Activated CD8-positive, alpha-beta T cell treated with anti-CD3 and anti-CD28 coated beads for 36 hours (primary cell): ENCODE measurements at places on chromosomes 2 and 18.
A peak's percentile ranks its signal among the peaks of the same experiment; 100 is the strongest.

- H3K4me3 ChIP-seq: no peak overlapping the region
- peaks cover 11% of the 10 kb centered on the region for H3K36me3 ChIP-seq
- no peaks in the 10 kb centered on the region for H3K27me3 ChIP-seq
- no peak for DNase-seq
These were observed 59.5 kb downstream of the SLC66A3 start for GRCh38 chr2:11214770-11215169.

DNA sequence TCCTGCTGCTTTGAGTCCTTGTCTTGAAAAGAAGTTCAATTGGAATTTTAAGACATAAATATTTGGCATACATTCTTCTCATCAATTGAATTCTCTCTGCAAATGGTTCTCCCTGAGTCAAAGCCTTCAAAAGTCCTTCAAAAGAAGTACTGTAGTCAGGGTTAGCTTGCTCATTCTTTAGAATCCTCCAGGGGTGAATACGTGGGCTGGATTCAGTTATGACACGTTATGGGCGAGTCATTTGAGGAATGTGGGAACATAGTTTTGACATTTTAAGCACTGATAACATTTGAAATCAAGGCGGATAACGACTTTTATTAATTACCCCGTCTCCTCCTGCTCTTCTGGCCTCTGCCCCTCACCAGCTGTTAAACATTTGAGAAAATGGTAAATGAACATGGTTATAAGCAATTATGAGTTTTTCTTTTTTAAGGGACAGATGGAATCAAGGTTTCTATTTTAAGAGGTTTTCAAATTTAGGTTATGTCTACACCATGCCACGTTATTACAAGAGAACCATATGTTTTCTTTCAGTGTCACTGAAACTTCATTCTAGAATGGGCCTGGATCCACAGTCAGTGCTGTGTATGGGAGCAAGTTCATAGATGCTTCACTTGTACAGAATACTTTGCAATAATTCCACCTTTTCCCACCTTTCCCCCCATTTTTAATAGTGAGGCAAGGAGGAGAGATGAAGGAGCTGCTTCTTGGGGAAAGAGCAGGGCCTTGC lies 273.1 kb downstream of the TSN start:
- no peaks in the 10 kb centered on the region for H3K36me3 ChIP-seq
- no peak overlapping the region for H3K4me3 ChIP-seq

DNA sequence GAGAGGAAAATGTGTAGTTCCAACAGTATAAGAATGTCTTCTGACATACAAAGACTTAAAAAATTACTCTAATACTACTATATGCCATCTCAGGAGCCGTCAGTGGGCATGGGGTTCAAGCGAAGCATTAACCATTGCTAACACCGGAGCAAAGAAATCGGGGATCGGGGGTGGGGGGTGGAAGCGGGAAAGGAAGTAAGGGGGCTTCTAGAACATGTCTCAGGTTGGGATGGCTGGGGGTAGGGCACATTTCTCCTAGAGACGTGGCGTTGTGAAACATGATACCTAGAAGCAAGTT lies 702 bp downstream of the LMAN1 start:
- H3K27me3 ChIP-seq: no peaks in the 10 kb centered on the region
- peaks cover 34% of the 10 kb centered on the region for H3K36me3 ChIP-seq
- H3K27ac ChIP-seq: peak overlapping the region; percentile 91
- H3K4me3 ChIP-seq: peak overlapping the region; percentile 87

- no peaks in the 10 kb centered on the region for H3K4me1 ChIP-seq
- no peak overlapping the region for H3K27ac ChIP-seq
- no peak overlapping the region for H3K4me3 ChIP-seq
- H3K27me3 ChIP-seq: peaks cover 4% of the 10 kb centered on the region
These were observed 119.3 kb upstream of the SIX2 start for GRCh38 chr2:45128580-45128997.

- H3K36me3 ChIP-seq: peaks cover 28% of the 10 kb centered on the region
- peak; percentile 39 for DNase-seq
- peak overlapping the region; percentile 97 for H3K4me3 ChIP-seq
- H3K27me3 ChIP-seq: no peaks in the 10 kb centered on the region
- H3K27ac ChIP-seq: peak overlapping the region; percentile 99
These were observed 686 bp downstream of the UBXN4 start for GRCh38 chr2:135742325-135742757.

- no peak overlapping the region for H3K4me3 ChIP-seq
- DNase-seq: no peak
- no peaks in the 10 kb centered on the region for H3K36me3 ChIP-seq
- H3K4me1 ChIP-seq: peaks cover 2% of the 10 kb centered on the region
- no peak overlapping the region for H3K27ac ChIP-seq
- peaks cover 30% of the 10 kb centered on the region for H3K27me3 ChIP-seq
These were observed 293.5 kb downstream of the TRIB2 start for GRCh38 chr2:13010283-13010682.

- peaks cover 11% of the 10 kb centered on the region for H3K4me1 ChIP-seq
- no peaks in the 10 kb centered on the region for H3K27me3 ChIP-seq
- DNase-seq: no peak
- no peak overlapping the region for H3K27ac ChIP-seq
- H3K36me3 ChIP-seq: peaks cover 16% of the 10 kb centered on the region
These were observed 213.4 kb downstream of the STK39 start for GRCh38 chr2:168033966-168034365.

GRCh38 chr2:204329016-204329415 lies 216.3 kb upstream of the PARD3B start:
- peaks cover 2% of the 10 kb centered on the region for H3K4me1 ChIP-seq
- no peak overlapping the region for H3K4me3 ChIP-seq

- peak; percentile 33 for DNase-seq
- peak overlapping the region; percentile 68 for H3K27ac ChIP-seq
- H3K36me3 ChIP-seq: peaks cover 56% of the 10 kb centered on the region
- no peak overlapping the region for H3K4me3 ChIP-seq
- H3K27me3 ChIP-seq: no peaks in the 10 kb centered on the region
These were observed 18.8 kb downstream of the COX7A2L start for GRCh38 chr2:42342061-42342794.

GRCh38 chr18:58947136-58947732 lies 82.6 kb downstream of the ZNF532 start:
- no peak for DNase-seq
- H3K27ac ChIP-seq: no peak overlapping the region
- no peaks in the 10 kb centered on the region for H3K36me3 ChIP-seq
- no peak overlapping the region for H3K4me3 ChIP-seq

DNA sequence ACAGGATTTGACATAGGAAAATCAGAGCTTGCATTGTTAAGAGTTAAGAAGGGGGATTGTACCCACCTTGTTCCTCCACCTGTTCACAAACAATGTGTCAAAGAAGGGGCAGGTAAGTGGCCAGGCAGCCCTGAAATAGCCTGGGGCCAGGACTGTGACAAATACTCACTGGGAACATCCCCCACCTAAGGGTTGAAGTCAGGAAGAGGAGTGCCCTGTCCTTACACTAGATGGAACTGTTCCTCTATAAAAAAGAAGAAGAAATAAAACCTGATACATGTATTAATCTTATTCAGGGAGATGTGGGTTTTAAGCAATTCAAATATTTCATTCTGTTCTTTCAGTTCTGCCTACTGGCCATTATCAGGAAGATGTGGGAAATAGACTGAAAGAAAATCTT lies 41.9 kb downstream of the TACR1 start:
- no peak for DNase-seq
- H3K4me3 ChIP-seq: no peak overlapping the region
- no peak overlapping the region for H3K27ac ChIP-seq
- H3K36me3 ChIP-seq: no peaks in the 10 kb centered on the region
- no peaks in the 10 kb centered on the region for H3K4me1 ChIP-seq

- peaks cover 21% of the 10 kb centered on the region for H3K27me3 ChIP-seq
- peak overlapping the region; percentile 82 for H3K27ac ChIP-seq
- H3K4me3 ChIP-seq: no peak overlapping the region
- DNase-seq: peak; percentile 93
These were observed 144.2 kb upstream of the HDAC4 start for GRCh38 chr2:239544918-239545465.

DNA sequence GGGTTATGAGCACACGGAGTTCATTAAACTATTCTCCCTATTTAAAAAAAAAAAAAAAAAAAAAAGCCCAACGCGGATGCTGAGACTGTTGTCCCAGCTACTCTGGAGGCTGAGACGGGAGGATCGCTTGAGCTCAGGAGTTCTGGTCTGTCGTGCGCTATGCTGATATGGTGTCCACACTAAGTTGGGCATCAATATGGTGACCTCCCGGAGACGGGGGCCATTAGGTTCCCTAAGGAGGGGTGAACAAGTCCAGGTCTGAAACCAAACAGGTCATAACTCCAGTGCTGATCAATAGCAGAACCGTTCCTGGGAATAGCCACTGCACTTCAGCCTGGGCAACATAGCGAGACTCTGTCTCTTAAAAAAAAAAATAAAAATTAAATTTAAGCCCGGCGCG lies 12.9 kb upstream of the ANKRD53 start:
- H3K27ac ChIP-seq: no peak overlapping the region
- peak overlapping the region; percentile 77 for H3K4me3 ChIP-seq
- no peak for DNase-seq
- H3K27me3 ChIP-seq: peaks cover 21% of the 10 kb centered on the region
- H3K4me1 ChIP-seq: peaks cover 3% of the 10 kb centered on the region

GRCh38 chr2:4408321-4408720 lies 704.9 kb downstream of the DCDC2C start:
- no peaks in the 10 kb centered on the region for H3K4me1 ChIP-seq
- H3K36me3 ChIP-seq: no peaks in the 10 kb centered on the region
- no peak overlapping the region for H3K4me3 ChIP-seq
- no peaks in the 10 kb centered on the region for H3K27me3 ChIP-seq

GRCh38 chr2:136178941-136179601 lies 61.1 kb upstream of the CXCR4 start:
- no peak overlapping the region for H3K27ac ChIP-seq
- H3K27me3 ChIP-seq: no peaks in the 10 kb centered on the region
- H3K4me1 ChIP-seq: peaks cover 11% of the 10 kb centered on the region
- no peak for DNase-seq

DNA sequence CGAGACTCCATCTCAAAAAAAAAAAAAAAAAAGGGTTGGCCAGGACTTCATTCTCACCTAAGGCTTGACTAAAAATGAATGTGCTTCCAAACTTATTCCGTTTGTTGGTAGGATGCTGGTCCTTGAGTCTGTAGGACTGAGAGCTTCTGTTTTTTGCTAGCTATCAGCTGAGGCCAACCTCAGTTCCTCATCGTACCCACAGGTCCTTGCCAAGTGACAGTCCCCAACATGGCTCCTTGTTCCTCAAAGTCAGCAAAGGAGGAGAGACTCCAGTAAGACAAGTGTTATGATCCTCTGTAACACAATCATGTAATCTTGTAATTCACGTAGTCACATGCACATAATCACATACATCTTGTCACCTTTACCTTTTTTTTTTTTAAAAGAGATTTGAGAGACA lies 37.0 kb downstream of the HAUS1 start:
- no peak overlapping the region for H3K27ac ChIP-seq
- H3K4me1 ChIP-seq: no peaks in the 10 kb centered on the region
- DNase-seq: no peak
- no peaks in the 10 kb centered on the region for H3K27me3 ChIP-seq

GRCh38 chr2:221518201-221518934 lies 53.7 kb downstream of the EPHA4 start:
- H3K4me3 ChIP-seq: no peak overlapping the region
- H3K4me1 ChIP-seq: peaks cover 25% of the 10 kb centered on the region
- H3K27ac ChIP-seq: no peak overlapping the region
- H3K36me3 ChIP-seq: no peaks in the 10 kb centered on the region

DNA sequence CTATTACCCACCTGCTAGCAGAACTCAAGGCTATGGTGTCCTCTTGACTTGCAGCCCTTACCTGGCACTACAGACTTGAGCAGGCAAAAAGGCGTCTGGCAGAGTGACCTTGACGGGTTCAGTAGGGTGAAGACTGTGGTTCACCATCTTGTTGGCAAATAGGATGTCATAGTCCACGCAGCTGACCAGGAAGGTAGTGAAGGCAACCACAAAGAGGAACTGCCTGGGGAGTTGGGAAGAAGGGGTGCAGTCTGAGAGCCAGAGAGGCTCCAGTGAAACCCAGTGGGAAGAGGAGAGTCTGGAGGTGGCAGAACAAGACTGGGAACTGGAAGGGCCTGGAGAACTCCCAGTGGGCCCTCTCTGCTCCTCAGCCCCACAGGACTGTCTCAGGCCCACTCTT lies 4.1 kb downstream of the ATG9A start:
- H3K27me3 ChIP-seq: no peaks in the 10 kb centered on the region
- H3K36me3 ChIP-seq: peaks cover 61% of the 10 kb centered on the region
- no peak for DNase-seq

DNA sequence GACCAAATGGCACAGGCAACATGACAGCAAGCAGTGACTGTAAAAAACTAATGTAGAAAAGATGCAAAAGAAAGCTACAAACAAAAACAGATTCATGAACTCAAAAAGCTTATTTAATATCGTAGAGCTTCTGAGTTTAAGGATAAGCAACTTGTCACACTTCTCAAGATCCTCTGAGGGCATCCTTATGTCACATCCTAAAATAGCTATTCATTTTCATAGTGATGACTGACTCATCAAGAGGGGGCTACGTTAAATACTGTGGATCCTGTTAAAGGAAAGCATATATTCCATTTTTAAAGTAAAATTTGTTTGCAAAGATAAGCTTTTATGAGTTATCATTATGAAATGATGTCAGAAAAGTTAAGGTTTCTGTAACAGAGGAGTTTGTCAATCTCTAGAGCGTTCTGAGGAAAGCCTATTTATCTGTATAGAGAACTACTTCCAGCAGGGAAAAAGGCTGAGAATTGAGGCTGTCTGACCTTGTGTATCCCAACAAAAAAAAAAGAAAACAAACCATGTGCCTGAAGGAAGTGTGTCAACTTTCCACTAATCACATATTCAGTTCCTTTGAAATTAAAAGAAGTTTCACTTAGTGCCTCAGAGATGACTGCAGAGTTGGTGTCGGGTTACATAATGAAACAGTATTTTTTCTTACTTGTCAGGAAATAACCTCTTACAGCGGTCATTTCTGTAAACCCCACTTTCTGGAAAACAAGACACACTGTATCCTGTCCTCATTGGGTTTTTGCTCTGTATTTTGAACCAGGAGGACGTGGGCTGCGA lies 115.5 kb downstream of the ESCO1 start:
- DNase-seq: no peak
- H3K27me3 ChIP-seq: no peaks in the 10 kb centered on the region
- no peak overlapping the region for H3K27ac ChIP-seq
- H3K4me3 ChIP-seq: no peak overlapping the region
- no peaks in the 10 kb centered on the region for H3K36me3 ChIP-seq

GRCh38 chr2:62334440-62335058 lies 138.6 kb downstream of the B3GNT2 start:
- no peak overlapping the region for H3K27ac ChIP-seq
- no peaks in the 10 kb centered on the region for H3K27me3 ChIP-seq
- DNase-seq: no peak
- H3K4me3 ChIP-seq: no peak overlapping the region
- no peaks in the 10 kb centered on the region for H3K36me3 ChIP-seq

- no peaks in the 10 kb centered on the region for H3K36me3 ChIP-seq
- no peaks in the 10 kb centered on the region for H3K4me1 ChIP-seq
- H3K4me3 ChIP-seq: no peak overlapping the region
- DNase-seq: no peak
- peaks cover 3% of the 10 kb centered on the region for H3K27me3 ChIP-seq
These were observed 104.5 kb downstream of the MEIS1 start for GRCh38 chr2:66539452-66539851.
